Thoracic aorta (tissue), 2 donors: ENCODE measurements at places on chromosomes 5 and 9. TPM values are rescaled to one million over a fixed set of nuclear protein-coding genes. Genes with fewer than 3 reads are reported as not detected.

GFRA3 gene
- total RNA-seq: 0.27 TPM

CBY3 gene
- not detected for total RNA-seq

CATSPER3 gene
- not detected for total RNA-seq

GABRG2 gene
- total RNA-seq: not detected

DNA sequence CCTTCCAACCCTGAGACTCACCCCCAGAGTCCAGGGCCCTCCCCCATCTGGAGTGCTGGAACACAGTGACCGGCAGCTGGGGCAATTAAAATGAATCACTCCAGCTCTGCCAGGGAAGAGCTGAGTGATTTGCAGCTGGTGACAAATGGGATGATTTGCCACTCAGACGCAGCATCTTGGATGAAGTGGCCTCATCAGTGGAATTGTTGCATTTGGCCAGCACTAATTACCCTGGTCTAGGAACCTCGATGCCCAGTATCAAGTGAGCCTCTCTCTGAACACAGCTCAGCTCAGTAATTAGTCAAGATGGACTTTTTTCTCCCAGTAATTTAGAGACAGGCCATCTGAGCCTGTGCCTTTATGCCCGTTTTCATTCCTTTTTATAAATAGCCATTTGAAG is 259.5 kb downstream of the GRIA1 start:
- H3K4me1 ChIP-seq: no peaks in the 10 kb centered on the region
- no peaks in the 10 kb centered on the region for H3K36me3 ChIP-seq
- no peak for DNase-seq
- H3K27ac ChIP-seq: no peak overlapping the region
- H3K27me3 ChIP-seq: no peaks in the 10 kb centered on the region

DNA sequence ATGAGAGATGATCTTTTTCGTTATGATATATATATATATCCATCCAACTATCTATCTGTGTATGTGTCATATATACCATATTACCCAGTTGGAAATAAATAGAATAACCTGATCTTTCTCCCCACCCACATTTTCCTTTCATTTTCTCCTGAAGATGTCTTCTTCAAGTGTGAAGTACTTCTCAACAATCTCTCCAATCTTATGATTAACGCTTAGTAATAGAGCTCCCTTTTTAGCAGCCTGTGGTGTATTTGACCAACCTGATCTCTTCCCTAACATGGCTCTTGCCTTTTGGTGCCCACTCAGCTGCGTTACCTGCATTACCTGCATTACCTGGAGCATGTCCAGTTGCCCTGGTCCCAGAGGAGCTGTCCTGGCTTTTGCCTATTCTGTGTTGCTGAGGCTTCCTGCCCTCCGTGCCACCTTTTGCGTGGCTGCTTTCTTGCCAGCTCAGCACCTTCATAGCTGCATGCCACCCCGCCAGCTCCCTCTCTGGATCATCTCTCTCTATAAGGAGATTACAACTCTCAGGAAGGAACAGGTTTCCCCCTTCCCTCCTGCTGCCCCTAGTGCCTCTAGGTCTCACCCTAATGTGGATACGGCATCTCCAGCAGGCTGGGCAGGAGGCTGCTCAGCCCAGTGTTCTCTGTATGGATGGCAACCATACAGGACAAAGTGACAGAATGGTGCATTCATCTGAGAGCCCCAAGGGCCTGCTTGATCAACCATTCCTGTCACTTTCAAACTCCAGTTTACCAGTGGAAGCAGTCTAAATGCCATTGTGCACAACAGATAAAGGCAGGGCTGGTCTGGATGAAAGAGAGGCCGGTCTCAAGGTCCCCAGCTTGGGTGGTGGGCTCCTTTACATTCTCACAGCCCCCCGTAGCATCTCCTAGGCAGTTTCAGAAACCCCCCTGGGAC is 126.7 kb downstream of the GADD45G start:
- H3K4me3 ChIP-seq: no peak overlapping the region
- H3K27me3 ChIP-seq: no peaks in the 10 kb centered on the region
- no peaks in the 10 kb centered on the region for H3K4me1 ChIP-seq
- no peak overlapping the region for H3K27ac ChIP-seq
- DNase-seq: no peak
- no peaks in the 10 kb centered on the region for H3K36me3 ChIP-seq

GRCh38 chr9:38047301-38048251 is 21.5 kb downstream of the SHB start:
- peak overlapping the region; percentile 87 for H3K27ac ChIP-seq
- peak; percentile 50 for DNase-seq
- no peaks in the 10 kb centered on the region for H3K36me3 ChIP-seq
- peaks cover 36% of the 10 kb centered on the region for H3K4me1 ChIP-seq
- H3K4me3 ChIP-seq: peak overlapping the region; percentile 54

GRCh38 chr9:75850459-75851200 is 39.8 kb upstream of the PCSK5 start:
- H3K36me3 ChIP-seq: no peaks in the 10 kb centered on the region
- H3K4me3 ChIP-seq: no peak overlapping the region
- no peaks in the 10 kb centered on the region for H3K4me1 ChIP-seq
- no peak overlapping the region for H3K27ac ChIP-seq
- no peak for DNase-seq
- H3K27me3 ChIP-seq: no peaks in the 10 kb centered on the region
